ENCODE measurements at places on chromosomes 7 and 10. TPM values are rescaled to one million over a fixed set of nuclear protein-coding genes. Genes with fewer than 3 reads are reported as not detected.

GRCh38 chr10:122099562-122099961 lies 110.6 kb downstream of the TACC2 start:
- no peak for DNase-seq

Gene TAC1
- not detected for total RNA-seq

Gene SPDYE2
- not detected for total RNA-seq

DNA sequence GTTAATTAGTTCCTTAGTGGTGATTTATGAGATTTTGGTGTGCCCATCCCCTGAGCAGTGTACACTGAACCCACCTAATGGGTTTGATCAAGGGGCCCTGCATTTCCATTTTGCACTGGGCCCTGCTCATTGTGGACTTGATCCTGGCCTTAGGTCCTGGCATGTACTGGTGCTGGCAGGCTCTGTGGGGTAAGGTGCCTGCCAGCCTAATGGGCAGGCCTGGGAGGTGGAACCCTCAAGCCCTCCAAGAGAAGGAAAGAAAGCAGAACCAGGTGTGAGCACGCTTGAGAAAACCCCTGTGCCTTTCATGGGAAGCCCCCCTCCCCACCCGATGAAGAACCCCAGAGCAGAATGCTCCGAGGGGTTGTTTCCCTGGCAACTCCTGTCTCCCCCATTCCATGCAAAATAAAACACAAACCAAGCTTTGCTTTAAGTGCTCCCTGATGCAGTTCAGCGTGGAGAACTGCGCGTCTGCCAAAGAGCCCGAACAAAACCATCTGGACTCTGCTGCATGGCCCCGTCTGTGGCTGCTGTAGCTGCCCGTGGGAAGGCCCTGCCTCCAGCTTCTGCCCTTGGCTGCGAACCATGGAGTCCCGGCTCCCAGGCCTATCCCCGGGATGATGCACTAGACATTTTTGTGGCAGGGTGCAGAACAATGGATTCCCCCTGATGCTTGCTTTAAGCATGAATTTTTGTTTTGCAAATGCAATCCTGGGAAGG lies 123.3 kb downstream of the PRPF18 start:
- no peak for DNase-seq

- DNase-seq = no peak
Measured at GRCh38 chr7:15715435-15715834, 29.0 kb upstream of the MEOX2 start.

DNA sequence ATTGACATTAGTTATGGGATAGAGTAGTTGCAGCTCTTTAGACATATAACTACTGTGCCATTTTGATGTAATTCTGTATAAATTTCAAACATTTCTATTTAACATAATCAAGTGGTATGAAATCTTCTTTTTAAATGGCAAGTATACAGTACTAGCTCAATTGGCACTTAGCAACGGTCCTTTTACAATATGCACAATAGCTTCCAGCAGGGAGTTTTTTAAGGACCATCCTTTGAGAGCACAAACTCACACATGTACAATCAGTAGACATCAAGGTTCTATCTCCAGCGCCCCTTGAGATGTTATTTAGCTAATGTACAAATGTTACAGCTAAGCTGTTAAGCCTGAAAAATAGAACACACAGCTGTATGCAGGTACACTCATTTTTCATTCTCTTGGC lies 480.7 kb downstream of the TFEC start:
- no peak for DNase-seq

DNA sequence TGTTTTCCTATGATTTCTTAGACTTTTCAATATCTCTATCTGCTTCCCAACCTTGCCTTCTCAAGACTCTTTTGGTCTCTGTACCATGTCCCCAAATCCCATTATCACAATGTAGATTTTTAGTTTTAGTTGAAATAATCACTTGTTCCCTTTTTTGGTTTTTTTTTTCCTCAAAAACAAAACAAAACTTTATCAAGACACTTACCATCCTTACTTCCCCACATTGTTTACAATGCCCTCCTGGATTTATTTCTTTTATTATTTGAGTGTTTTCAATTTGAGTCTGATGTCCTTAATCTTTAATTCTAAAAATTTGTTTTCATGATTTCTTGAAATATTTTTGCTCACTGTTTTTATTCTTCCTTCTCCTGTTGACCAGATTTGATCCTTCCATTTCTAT lies 112.6 kb downstream of the CPED1 start:
- DNase-seq = no peak

GRCh38 chr10:117477961-117478670 lies 64.4 kb upstream of the EMX2 start:
- DNase-seq = no peak

Gene FAM131B
- total RNA-seq = 0.06 TPM

- no peak for DNase-seq
Measured at GRCh38 chr7:46421441-46422230, 500.6 kb upstream of the IGFBP3 start.

GRCh38 chr7:141362580-141363435 lies 188.4 kb upstream of the AGK start:
- no peak for DNase-seq

GRCh38 chr7:139180700-139181311 lies 50.2 kb upstream of the UBN2 start:
- DNase-seq = no peak

GRCh38 chr7:48301201-48301600 lies 129.9 kb downstream of the ABCA13 start:
- DNase-seq = no peak

DNA sequence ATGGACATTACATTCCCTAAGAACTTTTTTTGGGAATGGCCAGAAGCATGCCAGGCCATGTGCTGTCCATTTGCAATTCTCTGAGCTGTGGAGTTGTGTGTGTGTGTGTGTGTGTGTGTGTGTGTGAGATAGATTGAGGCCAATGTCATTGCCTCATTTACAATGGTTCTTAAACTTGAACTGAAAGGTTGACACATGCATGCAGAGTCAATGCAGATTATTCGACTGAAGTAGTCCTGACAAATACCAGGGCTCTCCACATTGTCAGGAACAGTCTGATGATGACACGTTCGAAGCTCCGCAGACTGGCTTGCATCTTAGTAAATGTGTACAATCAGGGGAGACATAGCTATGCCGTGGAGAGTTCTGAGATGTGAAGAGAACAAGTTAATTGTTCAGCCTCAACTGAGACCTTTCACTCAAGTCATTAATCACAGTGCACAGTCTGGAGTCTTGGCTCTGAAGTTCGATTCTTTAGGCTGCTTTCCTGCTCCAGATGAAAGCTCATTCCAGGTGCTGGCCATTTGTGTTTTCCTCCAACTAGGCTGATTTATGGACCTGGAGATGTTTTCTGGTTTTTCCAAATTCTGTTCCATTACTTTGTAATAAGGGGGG lies 921.9 kb downstream of the LRMDA start:
- no peak for DNase-seq

DNA sequence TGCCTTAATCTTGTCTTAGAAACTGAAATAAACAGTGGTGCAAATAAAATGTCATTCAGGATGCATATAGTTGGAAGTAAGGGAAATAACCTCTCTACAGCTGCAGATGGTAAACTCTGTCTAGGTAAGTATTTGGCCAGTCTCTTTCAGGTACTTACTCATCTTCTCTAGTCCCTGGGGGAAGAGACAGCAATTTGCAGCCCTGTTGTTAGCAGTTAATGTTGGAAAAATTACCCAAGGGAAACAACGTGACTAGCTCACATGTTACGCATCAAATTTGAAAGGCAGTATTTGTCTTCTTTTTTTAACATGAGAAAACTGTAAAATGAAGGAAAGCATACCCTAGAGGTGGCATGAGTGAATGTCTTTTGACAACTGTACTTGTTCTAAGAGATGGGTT lies 3.2 kb upstream of the HUS1 start:
- DNase-seq = no peak

- DNase-seq = no peak
Measured at GRCh38 chr7:88328787-88329186, 22.1 kb upstream of the STEAP4 start.

DNA sequence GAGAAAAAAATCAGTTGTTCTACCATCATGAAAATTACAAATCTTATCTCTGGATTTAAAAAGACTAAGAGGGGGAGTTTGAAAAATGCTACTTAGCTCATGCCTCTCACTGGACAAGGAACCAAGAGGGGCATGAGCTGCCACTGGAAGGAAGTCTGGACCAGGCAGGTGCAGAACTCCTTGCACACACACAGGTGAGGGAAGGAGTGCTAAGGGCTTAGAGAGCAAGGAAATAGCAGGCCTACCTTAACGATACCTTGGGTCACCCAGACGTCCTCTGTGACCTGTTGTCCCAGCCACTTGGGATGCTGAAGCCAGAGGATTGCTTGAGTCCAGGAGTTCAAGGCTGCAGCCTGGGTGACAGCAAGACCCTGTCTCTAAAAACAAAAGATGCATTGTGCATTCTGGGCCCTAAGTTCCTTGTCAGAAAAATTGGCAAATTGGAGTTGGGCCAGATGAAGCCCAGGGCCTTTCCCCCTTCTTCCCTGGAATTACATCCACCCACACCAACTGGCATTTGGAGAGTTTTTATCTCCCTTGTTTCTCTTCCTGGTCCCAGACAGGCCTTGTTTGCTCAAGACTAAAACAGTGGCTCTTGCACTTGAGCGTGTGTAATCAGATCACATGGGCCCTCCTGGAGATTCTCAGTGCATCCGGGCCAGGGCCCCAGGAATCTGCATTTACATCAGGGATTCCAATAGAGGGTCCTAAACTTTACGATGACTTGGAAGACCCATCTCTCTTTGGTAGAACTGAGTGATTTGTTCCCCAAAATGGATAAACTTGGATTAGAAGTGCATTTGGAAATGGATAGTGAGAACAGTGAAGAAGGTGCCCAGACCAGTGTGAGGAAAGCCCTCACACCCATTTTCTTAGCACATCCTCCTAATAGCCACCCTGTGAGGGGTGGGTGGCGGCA lies 3.0 kb downstream of the DDIT4 start:
- DNase-seq = peak; percentile 31

GRCh38 chr7:117019786-117020590 lies 66.7 kb downstream of the ST7 start:
- DNase-seq = no peak

Gene VAX1
- total RNA-seq = not detected

DNA sequence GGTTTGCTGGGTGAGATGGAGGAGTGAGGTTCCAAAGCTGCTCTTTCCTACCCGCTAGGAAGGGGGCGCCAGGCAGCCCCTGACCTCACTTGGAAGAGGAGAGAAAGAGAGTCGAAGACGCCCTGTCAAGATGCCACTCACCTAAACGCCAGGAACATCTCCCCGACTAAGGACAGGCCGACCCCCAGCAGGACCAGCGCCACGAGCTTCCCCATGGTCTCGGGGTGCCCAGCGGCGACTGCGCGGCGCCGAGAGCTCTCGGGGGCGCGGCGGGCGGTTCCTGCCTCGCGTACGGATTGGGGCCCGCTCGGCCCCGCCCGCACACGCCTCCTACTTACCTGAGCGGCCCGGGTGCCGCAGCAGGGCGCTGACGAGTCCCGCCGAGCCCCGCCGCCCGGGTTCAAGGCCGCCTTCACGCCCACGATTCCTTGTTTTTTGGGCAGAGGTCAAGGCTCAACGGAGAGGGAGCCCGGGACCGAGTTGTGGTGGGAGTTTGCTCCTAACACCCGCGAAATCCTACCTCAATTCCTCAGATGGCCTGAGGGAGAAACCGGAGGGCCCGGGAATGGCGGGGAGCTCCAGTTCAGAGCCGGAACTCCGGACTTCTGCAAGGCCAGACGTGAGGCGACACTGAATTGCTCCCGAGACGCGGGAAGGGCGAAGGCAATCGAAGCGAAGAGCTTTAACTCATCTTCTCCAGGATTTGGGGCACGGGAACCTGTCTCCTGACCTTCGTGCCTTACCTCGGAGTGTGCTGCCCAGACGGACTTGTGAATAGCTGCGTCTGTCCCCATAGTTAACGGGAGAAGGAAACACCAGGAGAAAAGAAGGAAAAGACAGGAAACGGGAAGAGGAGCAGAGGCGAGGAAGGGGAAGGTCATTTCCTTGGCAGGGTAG lies at the start of gene PON3:
Gene PON3 (minus strand): TSS at position 240 of the 897 bp plus-strand sequence. CDS start 25 bp downstream, at position 215.
- DNase-seq = peak; percentile 90

Gene CBLL1
- 8.6 TPM for total RNA-seq

DNA sequence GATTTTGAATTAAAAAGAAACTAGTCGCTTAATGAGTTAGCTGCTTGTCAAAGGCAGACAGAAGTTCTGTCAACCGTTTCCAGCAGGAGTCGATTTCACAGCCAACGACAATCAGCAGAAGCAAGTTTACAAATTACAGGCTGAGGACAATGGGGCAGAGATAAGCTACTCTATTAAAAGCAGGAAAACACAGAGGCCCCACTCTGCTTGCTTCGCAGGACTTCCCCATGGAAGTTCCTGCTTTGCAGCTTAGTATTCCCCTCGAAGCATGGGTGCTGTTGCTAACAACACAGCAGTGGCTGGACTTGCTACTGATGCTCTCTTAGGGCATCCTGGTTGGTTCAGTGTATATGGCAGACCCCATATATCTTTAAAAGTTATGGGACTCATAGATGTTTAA lies 50.8 kb upstream of the KLF6 start:
- no peak for DNase-seq

DNA sequence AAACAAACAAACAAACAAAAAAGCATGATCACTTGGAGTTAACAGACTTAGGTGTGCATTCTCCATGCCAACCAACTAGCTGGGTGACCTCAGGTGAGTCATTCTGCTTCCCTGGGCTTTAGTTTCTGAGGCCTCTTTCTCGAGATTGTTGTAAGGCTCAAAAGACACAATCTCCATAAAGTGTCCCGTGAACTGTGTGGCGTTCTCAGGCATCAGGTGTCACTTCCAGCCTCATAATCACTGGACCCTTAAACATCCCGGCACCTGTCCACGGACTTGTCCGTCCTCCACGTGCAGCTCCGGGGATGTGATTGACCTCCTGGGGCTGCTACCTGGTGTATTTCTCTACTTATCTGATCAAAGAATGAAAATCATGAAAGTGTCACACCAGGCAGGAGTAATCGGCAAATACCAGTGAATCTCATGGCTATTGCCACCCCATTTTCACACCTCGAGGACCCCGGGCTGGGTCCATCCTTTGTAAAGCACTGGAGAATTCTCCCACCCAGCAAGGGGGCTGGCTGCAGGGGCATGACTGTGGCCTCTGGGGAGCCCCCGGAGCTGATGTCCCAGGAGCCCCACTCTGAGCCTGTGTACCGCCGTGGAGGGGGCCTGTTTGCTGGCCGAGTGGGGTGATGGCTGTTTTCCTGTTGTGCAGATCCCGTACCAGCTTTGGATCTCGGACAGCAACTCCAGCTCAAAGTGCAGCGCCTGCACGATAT lies 189.8 kb upstream of the SH2B2 start:
- no peak for DNase-seq

Measured in right lobe of liver (tissue), 6 donors.